ENCODE measurements at places on chromosomes 16 and 17.

GRCh38 chr17:301681-302299 is 50.8 kb downstream of the RPH3AL start:
- peak; percentile 38 for DNase-seq

DNA sequence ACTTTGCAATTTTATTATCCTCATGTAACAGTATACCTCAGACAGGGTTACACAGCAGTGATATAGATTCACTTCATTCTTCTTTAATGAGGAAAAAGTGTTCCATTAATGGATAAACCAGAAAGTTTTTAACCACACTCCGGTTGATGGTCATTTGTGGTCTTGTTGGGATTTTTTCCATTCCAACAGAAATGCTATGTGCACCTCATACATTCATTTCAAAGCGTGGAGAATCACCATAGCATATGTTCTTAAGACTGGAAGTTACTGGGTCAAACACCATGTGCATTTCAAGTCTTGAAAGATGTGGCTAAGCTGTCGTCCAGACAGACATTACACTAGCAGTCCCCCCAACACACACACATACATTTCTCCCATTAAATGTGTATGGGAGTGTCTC is 245.8 kb upstream of the CDH5 start:
- no peak for DNase-seq

DNA sequence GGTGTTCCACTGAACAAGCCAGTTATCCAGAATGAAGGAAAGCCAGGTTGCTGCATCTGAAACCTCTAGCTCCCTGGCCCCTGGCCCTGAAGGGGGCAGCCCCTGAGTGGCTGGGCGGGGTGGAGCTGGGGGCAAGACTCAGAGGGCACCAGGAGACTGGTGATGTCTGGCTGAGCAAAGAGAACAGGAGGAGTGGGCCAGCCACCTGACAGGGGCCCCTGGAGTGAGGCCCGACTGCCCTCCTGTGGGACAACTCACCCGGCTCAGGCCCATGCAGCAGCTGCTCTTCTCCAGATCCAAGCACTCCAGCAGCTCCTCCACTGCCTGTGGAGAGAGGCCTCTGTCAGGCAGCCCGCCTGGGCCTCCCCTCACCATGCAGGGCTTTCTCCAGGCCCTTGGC is 60.4 kb downstream of the PIPOX start:
- DNase-seq, result no peak

DNA sequence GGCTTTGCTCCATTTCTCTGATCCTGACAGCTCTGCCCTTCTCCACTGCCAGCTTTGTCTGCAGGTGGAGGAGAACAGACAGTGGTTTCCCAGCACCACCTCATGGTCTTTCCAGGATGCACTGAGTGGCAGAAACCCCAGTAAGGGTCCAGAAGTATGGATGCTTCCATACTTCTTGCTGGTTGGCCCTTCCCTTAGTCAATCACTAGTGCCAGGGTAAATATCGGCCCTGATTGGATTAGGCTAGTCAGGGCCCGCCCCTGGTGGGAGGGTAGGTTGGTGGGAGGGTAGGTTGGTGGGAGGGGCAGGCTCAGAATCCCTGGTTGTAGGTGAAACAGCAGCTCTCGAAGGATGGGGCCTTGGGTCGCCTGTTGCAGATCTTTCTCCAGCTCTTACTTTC is 10.2 kb downstream of the RNF213 start:
- peak; percentile 50 for DNase-seq

DNA sequence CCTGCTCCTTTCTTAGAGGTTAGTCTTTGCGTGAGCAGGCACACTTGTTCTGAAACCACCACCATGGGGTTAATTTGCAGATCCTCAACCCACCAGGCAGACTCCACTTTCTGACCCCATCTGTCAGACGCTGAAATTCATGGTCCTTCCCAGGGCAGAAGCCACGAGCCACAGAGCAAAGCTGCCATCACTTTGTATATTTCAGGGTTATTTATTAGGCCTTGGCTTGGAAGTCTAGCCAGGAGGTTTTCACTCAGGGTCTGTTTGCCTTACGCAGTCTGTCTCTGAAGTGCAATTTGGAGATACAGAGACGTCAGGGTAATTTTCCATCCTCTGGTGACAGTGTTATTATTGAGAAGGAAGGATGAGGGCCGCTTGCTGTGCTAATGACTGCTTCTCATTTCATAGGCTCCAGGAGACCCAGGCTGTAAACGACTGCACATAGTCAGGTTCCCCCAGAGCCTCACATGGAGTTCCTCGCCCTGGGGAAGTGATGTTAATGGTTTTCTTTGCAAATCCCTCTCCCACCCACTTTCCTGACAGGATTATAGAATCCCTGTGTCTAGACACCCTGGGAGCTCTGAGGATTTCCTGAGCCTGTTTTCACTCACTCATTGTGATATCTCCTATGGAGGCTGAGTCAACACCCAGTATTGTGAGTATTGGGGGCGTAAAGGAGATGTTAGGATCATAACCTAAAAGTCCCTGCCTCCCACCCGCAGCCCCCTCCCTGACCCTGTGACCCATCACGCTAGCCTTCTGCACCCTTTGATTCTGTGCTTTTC is 269.0 kb downstream of the ABCC12 start:
- DNase-seq, result no peak

DNA sequence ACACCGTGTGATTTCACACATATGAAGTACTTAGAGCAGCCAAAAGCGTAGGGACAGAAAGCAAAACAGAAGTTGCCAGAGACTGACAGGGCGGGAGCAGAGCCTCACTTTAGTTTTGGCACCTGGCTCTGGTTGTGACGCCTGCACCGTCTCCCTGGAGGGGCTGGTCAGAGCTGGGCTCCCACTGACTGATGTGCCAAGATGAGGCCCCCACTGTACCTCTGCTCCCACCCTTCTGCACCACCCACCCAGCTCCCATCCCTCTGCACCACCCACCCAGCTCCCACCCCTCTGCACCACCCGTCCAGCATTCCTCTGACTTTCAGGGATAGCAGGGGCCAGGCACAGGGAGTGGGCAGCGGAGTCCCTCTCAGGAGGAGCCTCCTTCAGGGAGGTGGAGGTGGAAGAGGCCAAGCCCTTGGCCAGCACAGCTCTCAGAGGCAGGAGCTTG is 3.2 kb upstream of the PRSS21 start:
- DNase-seq, result no peak

- DNase-seq, result no peak
Observed at GRCh38 chr17:45155483-45155882, 6.2 kb upstream of the HEXIM2 start.

GRCh38 chr17:3271072-3271848 is 26.9 kb downstream of the OR3A1 start:
- DNase-seq, result peak; percentile 7

DNA sequence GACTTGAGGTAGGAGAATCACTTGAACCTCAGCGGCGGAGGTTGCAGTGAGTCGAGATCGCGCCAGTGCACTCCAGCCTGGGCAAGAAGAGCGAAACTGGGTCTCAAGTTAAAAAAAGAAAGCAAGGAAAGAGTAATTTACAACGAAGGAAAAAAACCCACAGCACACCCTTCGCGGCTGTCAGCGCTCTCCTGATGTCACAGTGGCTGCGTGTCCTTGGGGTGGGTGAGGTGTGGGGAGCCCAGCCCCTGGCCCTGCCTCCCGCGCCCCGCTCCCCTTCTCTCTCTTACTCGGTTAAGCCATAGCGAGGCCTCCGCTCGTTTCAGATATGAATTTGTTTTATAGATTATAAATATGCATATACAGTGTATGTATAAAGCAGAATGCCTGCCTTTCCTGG is 740 bp upstream of the JPT2 start:
- peak; percentile 10 for DNase-seq

- no peak for DNase-seq
Observed at GRCh38 chr17:56292010-56292409, 138.7 kb downstream of the ANKFN1 start.

- no peak for DNase-seq
Observed at GRCh38 chr17:77097631-77098180, 43.1 kb upstream of the SEC14L1 start.

Measured in hematopoietic multipotent progenitor cell treated with erythropoietin and hydrocortisone succinate and interleukin-3 and kit ligand, for 4 days (in vitro differentiated cells).